ENCODE measurements at places on chromosomes 2 and 18.
A peak's percentile ranks its signal among the peaks of the same experiment; 100 is the strongest.

- no peak for DNase-seq
Measured at GRCh38 chr18:48835745-48836170, 115.0 kb downstream of the SMAD7 start.

DNA sequence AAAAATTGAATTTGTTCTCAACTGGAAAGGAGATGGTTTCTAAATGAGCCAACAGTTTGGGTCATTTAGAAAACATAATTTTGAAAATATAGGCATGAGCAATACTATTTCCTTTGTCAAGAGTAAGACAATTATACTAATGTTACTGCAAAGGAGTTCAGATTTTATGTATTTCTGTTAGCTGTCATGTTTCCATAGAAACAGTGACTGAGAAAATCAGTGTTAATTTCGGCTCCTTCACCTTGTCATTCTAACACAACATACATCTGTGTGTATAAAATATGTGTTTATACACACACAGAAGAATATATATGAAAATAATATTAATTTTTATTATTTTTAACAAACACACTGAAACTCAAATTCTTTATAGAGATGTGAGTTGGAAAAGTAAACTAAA, 178.0 kb upstream of the SPHKAP start:
- DNase-seq: no peak

GRCh38 chr2:42906557-42907411, 114.4 kb upstream of the HAAO start:
- peak; percentile 87 for DNase-seq

DNA sequence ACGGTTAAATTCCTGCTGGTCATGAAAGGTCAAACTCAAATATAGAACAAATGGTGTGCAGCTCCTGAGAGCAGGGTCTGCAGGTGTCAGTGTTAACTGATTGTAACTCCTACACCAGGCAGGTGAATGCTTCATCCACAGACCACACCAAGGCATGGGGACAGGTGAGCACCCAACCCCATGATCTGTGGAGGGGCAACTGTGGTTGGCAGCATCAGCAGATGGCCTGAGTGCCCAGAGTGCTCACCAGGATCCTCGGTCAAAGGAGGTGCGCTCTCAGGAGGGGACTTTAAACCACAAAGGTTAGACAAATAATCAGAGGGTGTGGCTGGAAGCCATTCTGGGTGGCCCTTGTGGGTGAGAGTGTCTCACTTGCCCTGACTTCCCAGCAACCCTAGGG, 44.5 kb downstream of the PTGR3 start:
- DNase-seq: no peak

All from BJ (cell line).